Endothelial cell (in vitro differentiated cells): ENCODE measurements at places on chromosomes 5 and 9.

DNA sequence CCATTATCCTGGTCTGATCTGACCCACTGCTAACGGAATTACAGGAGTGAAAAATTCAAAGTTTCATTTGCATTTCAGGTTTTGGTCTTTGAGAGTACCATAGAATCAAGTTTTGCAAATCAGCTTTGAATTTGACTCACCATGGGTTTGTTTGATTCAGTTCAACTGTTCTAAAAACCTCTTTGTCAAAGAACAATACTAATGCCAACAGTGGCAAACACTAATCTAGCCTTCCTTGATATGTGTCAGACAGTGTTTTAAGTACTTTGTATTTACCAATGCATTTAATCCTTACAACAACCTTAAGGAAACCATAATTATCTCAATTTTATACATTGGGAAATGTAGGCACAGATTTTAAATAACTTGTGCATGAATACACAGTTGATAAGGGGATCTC lies 10.1 kb upstream of the FSD1L start:
- no peak for DNase-seq

DNA sequence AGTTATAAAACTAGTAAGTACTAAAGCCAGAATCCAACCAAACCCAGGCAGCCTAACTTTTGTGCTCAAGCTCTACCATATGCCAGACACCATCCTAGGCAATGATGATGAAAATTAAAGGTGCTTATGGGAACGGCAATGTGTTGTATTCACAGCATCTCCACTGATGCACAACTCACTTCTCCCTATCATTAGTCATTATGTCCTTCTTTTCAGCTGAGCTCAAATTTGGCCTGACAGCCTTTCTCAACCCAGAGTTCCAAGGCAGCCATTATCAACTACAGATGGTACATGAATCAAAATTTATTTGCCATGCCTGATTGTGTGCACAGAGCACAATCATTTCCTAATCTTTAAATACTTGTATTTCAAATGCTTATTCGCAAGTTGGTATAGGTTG lies 121.6 kb upstream of the TNPO1 start:
- DNase-seq = no peak

DNA sequence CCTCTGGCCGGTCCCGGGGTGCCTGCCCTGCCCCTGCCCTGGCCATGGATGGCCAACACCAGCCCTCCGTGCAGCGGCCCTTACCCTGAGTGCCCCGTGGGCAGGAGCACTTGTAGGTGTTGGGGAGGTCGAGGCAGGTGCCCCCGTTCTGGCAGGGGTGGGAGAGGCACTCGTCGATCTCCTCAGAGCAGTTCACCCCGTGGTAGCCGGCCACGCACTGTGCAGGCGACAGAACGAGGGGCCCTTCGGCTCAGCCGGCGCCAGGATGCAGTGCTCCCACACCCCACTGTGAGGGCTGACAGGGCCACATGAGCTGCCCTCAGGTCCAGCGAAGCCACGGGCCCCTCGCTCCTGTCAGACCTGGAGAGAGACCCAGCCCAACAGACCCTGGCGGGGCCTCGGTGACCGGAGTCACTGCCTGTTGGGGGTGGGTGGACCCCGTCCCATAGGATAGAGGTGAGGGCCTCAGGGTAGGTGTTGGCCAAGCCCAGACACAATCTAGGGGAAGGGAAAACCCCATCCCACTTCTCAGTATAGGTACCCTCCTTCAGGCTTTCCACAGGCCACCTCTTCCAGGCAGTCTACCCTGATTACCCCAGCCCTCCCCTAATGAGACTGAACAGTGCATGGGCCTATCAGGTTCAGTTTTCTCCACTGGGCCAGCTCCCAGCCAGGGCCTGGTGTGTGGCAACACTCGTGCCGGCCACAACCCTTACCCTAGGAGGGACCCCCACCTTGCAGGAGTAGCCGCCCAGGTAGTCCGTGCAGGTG lies 24.6 kb upstream of the SEC16A start:
- no peak for DNase-seq

DNA sequence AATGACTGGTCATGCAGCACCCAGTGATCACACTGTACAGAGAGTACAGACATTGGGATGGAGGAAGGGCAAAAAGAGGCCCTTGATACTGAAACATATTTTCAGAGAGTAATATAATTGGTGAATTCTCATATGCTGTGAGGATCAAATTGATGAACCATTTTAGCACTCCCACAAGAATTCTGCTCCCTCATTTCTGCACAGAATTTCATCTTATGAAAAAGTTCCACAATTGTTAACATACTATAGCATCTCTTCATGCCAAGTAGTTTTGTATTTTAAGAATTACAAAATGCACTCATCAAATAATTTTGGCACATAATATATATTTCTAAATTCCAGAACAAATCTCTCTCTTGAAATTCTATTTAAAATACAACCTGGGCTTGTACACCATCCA lies 351.2 kb downstream of the PDE4D start:
- DNase-seq = no peak

GRCh38 chr5:132915681-132916080 lies 42.2 kb downstream of the LEAP2 start:
- no peak for DNase-seq

DNA sequence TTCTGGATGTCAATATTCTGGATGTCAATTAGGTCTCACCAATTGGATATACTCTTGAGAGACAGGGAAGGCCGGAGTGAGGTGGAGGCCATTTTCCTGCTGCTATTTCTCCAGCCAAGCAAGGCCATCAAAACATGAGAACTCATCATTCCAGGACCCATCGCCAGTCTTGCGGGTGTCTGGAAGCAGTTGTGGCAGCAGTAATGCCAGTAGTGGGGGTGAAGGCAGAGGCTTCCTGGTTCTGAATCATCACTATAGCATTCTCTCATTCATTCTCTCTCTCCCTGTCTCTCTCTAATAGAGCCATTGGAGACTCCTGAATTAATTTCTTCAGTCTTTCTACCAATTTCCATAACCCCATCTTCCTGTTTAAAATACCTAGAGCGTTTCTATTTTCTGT lies 71.8 kb downstream of the EGFLAM start:
- DNase-seq = no peak

DNA sequence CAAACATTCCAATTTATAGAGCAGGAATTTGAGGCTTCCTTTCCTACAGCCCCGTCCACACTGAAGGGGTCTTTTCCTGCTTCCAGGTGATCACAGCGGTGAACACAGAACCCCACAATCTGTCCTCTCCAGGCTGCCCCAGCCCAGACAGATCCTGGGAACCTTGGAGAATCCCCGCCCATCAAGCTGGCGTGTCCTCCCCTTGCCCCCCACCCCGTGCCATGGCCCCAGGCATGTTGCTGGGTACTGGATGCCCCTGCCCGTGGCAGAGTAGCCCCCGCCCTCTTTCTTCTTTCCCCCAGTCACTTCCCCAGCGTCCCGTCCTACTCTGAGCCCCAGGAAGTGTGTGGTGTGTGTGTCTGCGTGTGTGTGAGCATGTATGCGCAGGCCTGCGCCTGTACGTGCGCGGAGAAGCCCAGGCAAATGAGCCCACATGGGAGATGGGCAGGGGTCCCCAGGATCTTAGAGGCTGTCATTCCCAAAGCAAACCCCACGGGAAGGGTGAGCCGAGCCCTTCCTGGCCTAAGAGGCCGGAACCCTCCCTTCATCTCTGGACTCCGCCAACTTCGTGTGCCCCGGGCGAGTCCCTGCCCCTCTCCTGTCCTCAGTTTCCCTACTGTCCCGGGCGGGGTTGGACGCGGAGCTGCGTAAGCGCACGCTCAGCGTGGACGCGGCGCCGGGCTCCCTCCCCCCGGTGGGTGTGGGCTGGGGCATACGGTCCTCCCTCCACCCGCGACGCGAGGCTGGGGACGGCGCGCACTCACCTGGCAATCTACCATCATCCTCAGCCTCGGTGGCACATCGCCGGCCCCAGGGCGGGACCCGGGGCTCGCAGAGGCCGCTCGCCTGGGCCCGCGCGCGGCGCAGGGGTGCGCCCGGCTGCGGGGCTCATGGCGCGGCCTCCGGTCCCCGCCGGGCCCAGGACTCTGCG lies 15.2 kb downstream of the GBGT1 start:
- DNase-seq = peak; percentile 41

- DNase-seq = no peak
Observed at GRCh38 chr5:141908796-141909195, 14.9 kb upstream of the DELE1 start.
